Endothelial cell (in vitro differentiated cells): ENCODE measurements at places on chromosomes 2 and 18. TPM values are rescaled to one million over a fixed set of nuclear protein-coding genes. Genes with fewer than 3 reads are reported as not detected.

CCL20 gene
- total RNA-seq, result not detected

HOXD12 gene
- total RNA-seq, result not detected

GRCh38 chr2:72210470-72210869, 62.8 kb upstream of the CYP26B1 start:
- DNase-seq, result no peak

DNA sequence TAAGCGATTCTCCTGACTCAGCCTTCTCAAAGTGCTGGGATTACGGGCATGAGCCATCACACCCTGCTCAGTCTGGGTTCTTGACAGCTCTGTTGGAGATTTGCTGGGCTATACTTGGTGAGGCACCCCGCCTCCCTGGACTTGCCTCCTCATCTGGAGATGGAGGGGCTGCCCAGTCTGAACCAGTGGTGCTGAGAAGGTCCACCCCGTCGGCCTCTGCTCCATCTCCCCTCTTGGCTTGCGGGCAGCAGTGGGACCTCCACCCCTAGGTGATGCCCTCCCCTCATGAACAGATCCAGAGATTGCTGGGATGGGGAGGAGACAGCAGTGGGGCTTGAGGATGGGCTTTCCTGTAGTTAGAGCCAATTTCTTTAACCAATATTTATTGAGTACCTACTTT, 120.9 kb downstream of the CLIP4 start:
- DNase-seq, result no peak

GRCh38 chr18:65620076-65620696, 130.6 kb upstream of the CDH7 start:
- DNase-seq, result no peak

DNA sequence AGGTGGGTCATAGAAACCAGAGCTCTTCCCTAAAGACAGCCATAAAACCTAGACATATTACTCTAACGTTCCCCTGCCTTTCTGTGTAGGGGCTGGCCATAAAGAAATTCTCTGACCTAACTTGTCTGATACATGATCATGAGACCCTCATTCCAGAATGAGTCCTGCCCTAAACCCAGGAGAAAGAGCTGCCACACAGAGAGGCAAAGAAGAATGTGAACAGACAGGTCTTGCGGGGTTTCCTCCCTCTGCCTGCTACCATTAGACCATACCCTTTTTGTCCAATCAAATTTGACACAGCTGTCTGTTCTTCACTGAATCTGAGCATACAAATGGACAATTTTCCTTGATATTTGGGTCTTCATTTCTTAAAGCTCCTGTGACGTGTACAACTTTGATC, 198.8 kb upstream of the LHCGR start:
- DNase-seq, result no peak

DNA sequence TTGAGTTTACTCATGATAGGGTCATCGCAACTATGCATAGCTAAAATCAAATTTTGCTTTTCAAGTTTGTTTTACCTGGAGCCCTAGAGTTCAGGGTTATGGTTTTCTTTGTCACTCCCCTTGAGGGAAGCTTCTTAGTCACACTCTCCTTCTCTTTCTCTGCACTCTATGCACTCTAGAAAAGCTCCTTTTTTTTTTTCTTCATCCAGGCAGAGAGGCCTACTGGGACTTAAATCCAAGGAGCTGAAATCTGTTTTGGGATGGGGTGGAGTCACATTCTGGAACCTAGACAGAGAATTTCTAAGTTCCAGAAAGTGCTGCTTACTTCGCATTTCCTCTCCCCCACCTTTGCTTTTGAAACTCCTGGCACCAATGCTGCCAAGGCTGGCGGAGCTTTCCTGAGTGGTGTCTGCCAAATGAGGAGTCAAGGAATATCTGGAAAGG, 19.1 kb upstream of the IL18R1 start:
- no peak for DNase-seq

DNA sequence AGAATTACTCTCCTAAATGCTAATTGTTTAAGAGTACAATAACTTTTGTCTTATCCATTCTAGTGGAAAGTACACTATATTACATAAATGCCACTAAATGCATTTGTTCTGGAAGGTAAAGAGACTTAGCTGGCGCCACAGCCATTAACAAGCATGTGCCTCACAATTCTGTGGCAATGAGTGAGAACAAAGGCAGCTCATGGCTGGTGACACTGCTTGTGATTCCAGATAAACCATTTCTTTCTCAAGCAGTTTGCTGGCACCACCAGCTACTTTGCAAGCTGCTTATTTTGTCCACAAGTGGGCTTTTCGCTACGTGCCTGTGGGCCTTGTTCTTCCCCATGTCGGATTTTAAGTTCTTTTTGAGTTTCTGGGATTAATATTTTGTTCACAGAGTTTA, 147.6 kb upstream of the SMAD7 start:
- DNase-seq, result no peak

DNA sequence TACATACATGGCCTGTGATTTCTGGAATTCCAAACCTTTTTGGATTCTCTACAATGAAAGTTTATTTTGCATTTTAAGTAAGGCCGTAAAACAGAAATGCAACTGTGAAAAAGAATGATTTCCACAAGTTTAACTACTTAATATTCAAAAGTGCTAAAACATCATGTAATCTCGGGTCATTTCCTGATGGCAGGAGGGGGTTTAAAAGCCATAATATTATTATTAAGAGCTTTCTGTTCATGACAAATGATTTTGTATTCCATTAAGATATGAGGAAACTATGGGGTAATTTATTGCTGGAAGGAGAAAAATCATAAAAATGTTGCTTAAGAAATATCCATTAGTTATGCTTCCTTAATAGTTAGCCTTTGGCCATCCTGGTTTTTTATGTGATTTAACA, 65.7 kb downstream of the COL4A3 start:
- no peak for DNase-seq

GRCh38 chr2:99524056-99524455, 34.2 kb upstream of the REV1 start:
- DNase-seq, result no peak

DNA sequence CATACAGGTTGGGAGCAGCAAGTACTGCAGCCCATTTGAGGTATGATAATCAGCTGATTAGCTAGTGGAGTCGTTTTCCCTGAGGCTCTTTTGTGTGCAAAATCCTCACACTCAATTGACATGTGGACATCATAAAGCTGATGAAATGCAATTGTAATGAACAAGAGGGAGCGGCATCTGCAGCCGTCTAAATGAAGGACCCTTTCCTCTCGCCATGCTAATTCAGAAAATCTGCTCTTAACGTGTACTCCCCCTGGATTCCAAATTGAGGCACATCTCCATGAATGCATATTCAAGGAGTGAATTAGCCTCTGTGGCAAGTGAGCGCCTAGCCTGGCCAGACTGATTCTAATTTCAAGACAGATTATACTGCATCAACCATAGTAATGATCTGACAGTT, 260.9 kb upstream of the ATP5MC3 start:
- no peak for DNase-seq

DNA sequence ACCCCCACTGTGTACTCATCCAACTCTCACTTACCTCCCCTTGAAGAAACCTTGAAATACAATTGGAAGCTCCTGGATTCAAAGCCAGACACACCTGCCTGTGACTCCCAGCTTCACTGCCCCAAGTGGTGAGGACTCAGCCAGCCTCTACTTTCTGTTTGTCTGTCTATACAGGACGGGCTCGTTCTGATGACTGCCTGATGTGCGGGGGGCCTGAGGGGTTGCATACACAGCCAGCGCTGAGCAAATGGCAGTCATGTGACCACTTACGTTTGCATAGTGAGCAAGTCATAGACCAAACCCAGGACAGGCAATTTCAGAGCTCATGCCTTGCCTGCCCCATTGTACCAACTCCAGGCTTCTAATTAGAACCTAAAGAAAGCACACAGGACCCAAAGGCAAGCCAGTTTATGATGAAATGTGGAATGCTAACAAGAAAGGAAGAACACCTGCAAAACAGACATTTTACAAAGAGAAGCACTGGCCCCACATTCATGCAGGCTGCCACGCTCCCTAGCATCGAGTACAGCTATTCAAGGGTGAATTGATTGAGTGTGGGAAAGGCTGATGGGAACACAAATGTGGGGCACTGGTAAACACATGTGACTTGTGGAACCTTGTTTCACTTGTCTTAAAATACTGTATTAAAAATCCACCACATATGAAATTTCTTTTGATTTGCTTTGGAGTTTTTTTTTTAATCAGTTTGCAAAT, 137.8 kb downstream of the LNPK start:
- no peak for DNase-seq

DNA sequence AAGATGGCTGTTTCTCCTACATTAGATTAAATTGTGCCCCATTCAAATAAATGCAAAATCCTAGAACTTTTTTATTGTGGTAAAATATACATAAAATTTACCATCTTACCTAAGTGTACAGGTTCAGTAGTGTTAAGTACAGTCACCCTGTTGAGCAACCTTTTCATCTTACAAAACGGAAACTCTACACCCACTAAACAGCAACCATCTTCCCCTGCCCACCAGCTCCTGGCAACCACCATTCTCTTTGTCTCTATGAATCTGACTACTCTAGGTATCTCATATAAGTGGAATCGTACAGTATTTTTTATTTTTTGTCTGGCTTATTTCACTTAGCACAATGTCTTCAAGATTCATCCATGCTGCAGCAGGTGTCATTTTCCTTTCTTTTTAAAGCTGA, 53.0 kb downstream of the ASXL2 start:
- no peak for DNase-seq

DNA sequence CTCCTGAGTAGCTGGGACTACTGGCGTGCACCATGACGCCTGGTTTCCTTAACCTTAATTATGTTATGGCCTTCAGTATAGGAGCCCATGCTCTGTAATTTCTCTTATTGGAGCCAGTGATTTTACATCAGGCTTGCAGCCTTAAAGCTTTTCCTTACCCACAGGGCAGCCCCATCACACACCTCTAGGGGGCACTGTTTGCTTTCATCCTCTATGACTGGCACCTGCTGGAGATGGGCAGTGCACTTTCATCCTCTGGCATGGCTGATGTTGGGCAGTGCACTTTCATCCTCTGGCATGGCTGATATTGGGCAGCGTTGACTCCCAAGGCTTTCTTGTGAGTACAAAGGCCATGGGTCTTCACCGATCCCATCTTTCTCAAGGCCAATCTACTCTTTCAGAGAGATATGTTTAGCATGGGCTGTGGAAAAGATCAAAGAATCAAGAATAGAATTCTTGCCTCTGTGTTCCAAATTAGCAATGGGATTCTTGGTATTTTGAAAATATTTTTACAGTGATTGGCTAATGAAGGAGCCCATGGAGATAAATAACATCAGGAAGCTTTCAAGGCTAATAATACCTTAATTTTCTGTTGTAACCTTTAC, 80.7 kb upstream of the MEX3C start:
- peak; percentile 69 for DNase-seq

GRCh38 chr2:147546109-147546508, 298.7 kb upstream of the ACVR2A start:
- no peak for DNase-seq

DNA sequence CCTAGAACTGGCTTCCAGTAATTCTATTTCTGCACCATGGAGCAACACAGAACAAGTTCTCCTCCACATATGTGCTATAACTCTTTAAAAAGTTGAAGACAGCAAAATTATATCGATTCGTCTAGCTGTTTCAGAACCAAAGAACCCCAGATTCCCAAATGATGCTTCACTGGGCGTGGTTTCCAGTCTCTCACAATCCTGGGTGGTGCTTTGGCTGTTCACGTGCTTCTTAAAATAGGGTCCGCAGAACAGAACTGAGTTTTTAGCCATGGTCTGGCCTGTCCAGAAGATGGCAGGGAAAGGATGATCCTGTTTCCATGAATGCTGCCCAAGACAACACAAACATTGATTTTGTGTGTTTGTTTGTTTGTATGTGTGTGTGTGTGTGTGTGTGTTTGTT, 37.6 kb upstream of the PARD3B start:
- DNase-seq, result no peak

GRCh38 chr18:1252936-1253335, 348.3 kb downstream of the ADCYAP1 start:
- no peak for DNase-seq
